Right atrium auricular region (tissue), 2 donors: ENCODE measurements at places on chromosomes 1 and 21. TPM values are rescaled to one million over a fixed set of nuclear protein-coding genes. Genes with fewer than 3 reads are reported as not detected.

Gene MTARC2
- total RNA-seq: 23.6 TPM

- no peak for DNase-seq
Measured at GRCh38 chr1:34987018-34987417, 1.9 kb upstream of the TMEM35B start.

- DNase-seq: no peak
Measured at GRCh38 chr1:2480236-2480985, 4.3 kb downstream of the PLCH2 start.

Gene LDLRAD1
- not detected for total RNA-seq

Gene ATP1A2
- total RNA-seq: 228 TPM

- no peak for DNase-seq
Measured at GRCh38 chr1:63833363-63834119, 59.7 kb downstream of the ROR1 start.

GRCh38 chr21:29034678-29035077 is 10.2 kb downstream of the USP16 start:
- DNase-seq: no peak

DNA sequence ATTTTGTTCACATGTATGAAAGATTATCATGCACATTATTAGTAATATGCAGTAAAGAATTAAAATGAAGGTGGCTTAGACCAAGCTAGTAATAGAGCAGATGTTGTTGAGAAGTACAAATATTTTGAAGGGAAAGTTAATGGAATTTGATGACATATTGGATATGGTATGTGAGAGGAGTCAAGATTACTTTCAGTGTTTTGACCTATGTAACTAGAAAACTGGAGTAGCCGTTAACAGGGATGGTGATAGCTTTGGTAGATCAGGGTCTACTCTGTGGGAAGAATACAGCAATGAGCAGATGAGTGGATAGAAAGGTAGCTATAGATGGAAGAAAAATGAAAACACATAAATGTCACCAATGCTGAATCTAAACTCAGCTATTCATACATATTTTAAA is 163.2 kb upstream of the LRRC7 start:
- no peak for DNase-seq

DNA sequence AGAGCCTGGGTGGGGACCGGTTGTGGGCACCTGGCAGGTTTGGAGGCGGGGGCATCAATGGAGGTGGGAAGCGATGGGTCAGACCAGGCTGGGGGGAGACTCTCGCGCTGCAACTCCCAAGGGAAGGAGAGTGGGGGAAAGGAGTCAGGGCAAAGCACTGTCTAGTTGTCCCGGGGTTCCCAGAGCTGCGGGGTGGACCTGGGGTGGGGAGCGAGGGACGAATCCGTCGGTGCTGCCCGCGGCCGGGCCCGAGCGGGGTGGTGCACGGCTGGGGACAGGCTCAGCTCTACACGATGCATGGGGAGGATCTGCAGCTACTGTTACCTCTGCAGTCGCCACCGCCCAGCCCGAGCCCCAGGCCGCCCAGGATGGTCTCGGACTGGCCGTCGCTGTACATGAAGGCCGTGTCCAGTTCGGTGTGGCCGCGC is 427 bp downstream of the AKR7A2 start:
- no peak for DNase-seq

GRCh38 chr21:39156024-39156423 is 27.2 kb downstream of the PSMG1 start:
- no peak for DNase-seq

- DNase-seq: no peak
Measured at GRCh38 chr1:11653101-11653860, 948 bp downstream of the FBXO2 start.

DNA sequence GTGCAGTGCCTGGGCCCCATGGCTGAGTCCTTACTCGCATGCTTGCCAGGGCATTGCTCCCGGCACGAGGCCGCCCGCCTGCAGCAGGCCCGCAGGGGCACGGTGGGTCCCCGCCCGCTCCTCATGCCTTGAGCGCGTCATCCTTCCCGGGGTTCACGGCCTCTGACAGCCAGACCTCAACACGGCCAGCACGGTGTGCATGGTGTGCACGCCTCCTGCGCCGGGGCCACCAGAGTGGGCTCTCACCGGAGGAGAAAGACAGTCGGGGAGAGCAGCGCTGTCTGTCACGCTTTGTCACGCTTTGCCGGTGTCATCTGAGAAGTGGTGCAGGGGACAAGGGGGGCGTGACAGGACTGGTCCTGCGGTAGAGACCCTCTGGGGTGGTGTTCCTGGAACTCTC is 11.9 kb upstream of the COL18A1 start:
- DNase-seq: no peak

Gene RPE65
- not detected for total RNA-seq

GRCh38 chr1:245232931-245233330 is 78.1 kb downstream of the KIF26B start:
- no peak for DNase-seq

GRCh38 chr1:100626397-100626796 is 88.5 kb downstream of the GPR88 start:
- DNase-seq: no peak

Gene SPATA1
- 0.67 TPM for total RNA-seq

DNA sequence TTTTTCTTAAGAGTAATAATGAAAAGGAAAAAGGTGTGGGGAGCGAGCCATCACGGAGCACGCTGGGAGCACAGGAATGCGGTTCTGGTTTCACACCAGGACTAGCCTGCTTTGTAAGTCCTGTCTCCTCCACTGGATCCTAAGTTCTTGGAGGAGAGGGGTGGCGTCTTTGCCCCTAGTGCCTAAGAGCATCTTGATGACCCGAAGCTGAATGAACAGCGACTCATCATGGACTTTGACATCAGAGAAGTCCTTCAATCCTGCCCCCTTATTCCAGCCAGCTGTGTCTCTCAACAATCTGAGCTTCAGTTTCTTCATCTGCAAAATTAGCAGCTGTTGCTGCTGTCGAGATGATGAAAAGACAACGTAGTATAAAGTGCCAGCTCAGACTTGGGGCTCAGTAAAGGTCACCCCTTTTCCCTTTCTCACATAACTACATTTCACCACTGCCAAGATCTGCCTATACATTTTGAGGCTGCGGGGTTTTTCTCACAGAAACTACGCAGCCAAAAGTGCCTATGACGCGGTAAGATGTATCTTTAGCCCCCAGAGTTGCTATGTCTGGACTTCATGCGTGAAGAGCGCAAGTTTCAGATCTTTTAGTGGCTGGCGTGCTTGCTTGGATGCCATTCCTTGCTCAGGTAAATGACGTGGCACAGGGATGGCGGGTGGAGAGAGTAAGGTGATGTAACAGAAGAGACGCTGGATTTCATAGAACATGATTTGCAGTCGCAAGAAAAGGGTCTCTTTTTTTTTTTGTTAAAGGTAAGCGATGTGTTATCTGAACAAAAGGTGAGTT is 4.9 kb upstream of the PRDM2 start:
- DNase-seq: no peak
